Neural progenitor cell (in vitro differentiated cells): ENCODE measurements at places on chromosomes 12 and 14. TPM values are rescaled to one million over a fixed set of nuclear protein-coding genes. Genes with fewer than 3 reads are reported as not detected.

DNA sequence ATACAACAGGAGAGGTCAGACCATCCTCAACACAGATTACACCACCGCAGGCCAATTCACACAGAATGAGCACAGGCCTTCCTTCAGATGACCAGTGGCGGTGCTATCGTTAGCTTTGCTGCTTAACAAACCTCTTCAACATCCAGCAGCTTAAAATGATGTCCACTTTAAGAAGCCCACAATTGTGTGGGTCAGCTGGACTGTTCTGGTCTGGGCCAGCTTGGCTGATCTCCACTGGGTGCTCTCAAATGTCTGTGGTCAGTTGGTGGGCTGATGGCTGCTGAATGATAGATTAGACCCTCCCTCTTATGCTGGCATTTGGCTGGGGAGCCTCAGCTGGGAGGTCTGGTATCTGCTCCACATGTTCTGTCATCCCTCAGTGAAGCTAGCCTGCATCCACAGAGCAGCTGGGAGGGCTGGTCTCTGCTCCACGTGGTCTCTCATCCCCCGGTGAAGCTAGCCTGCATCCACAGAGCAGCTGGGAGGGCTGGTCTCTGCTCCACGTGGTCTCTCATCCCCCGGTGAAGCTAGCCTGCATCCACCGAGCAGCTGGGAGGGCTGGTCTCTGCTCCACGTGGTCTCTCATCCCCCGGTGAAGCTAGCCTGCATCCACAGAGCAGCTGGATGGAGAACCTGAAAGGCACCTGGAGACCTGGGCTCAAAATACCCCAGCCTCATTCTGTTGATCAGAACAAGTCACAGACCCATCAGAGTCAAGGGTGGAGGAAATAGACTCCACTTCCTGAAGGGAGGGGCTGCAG lies 203.6 kb upstream of the DIO3 start:
- DNase-seq = no peak

SLC17A8 gene
- not detected in 2 replicates for total RNA-seq

PLEKHG3 gene
- total RNA-seq = 12.6 and 50.0 TPM in 2 replicates

- no peak for DNase-seq
Observed at GRCh38 chr14:105528586-105529318, 2.4 kb downstream of the TMEM121 start.

DNA sequence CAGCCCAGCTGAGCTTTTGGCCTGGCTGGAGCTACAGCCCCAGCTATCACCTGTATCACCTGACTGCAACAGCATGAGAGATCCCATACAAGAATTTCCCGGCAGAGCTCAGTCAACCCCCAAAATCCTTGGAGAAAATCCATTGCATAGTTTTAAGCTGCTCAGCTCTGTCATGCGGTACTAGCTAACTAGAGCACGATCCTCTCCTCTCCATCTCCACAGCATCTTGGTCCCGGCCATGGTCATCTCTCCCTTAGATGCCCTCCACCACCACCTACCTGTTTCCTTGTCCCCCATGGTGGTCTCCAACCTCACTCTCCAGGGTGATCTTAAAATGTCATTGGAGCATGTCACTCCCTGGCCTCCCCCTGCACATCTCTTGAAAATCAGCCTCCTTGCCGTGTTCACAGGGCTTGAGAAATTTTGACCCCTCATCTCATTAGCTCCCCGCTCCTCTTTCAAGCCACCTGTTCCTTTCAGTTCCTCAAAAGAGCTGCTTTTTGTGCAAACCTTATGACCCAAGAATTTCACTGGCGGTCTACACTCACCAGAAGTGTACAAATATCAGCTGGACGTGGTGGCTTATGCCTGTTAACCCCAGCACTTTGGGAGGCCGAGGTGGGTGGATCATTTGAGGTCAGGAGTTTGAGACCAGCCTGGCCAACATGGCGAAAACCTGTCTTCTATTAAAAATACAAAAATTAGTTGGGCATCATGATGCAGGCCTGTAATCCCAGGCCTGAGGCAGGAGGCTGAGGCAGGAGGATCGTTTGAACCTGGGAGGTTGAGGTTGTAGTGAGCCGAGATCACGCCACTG lies 8.1 kb upstream of the CLMN start:
- DNase-seq = no peak

SERPINA3 gene
- total RNA-seq = not detected in 2 replicates

GRCh38 chr12:17284873-17285272 lies 678.9 kb upstream of the LMO3 start:
- DNase-seq = no peak

MFAP5 gene
- 0.25 TPM in 1 of 2 replicates, not detected in the other for total RNA-seq

GRCh38 chr14:95500201-95500681 lies 16.2 kb downstream of the SYNE3 start:
- no peak for DNase-seq

- DNase-seq = no peak
Observed at GRCh38 chr12:67449591-67450052, 180.5 kb downstream of the CAND1 start.

- no peak for DNase-seq
Observed at GRCh38 chr14:90632451-90632850, 183.8 kb downstream of the TTC7B start.

DNA sequence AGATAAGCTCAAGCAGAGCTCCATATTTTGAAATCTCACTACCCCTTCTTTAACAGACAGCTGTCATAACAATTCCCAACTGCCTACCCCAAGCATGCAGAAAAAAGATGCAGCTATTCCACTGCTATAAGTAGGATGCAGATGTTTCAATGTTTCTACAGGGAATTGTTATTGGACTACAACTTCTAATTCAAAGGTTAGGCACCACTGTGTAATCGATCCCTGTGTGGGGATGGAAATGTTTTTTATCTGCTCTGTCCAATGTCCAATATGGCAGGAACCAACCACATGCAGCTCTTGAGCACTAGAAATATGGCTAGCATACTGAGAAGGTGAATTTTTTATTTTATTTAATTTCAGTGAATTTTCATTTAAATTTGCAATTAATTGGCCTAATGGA lies 208.6 kb downstream of the SLC2A13 start:
- no peak for DNase-seq

C12orf56 gene
- total RNA-seq = 1.3 and 4.2 TPM in 2 replicates

DNA sequence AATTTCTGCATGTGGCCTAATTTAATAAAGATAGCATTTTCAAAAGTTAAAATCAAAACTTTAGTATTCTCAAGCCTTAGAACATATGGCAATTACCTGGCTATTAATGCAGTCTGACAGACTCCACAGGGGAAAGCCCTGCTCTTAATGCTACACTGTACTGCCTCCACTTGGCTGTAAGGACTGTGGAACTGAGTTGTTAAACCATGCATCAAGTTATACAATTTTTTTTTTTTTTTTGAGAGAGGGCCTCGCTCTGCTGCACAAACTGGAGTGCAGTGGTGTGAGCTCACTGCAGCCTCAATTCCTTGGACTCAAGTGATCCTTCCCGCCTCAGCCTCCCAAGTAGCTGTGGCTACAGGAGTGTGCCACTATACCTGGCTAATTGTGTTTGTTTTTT lies 19.0 kb upstream of the NDUFA12 start:
- no peak for DNase-seq

DNA sequence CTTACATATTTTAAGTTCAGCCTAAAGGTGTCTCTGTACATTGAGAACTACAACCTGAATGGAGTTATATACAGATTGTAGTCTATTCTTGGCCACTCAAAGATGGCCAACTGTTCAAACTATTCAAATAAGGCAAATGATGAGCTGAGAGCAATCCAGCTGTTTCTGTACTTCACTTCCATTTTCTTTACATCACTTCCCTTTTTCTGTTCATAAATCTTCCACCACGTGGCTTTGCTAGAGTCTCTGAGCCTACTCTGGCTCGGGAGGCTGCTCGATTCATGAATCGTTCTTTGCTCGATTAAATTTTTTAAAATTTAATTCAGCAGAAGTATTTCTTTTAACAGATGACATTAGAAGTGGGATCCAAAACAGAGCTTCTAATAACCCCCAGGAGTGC lies 879.7 kb downstream of the GALC start:
- no peak for DNase-seq

COPZ1 gene
- total RNA-seq = 197 and 219 TPM in 2 replicates

DNA sequence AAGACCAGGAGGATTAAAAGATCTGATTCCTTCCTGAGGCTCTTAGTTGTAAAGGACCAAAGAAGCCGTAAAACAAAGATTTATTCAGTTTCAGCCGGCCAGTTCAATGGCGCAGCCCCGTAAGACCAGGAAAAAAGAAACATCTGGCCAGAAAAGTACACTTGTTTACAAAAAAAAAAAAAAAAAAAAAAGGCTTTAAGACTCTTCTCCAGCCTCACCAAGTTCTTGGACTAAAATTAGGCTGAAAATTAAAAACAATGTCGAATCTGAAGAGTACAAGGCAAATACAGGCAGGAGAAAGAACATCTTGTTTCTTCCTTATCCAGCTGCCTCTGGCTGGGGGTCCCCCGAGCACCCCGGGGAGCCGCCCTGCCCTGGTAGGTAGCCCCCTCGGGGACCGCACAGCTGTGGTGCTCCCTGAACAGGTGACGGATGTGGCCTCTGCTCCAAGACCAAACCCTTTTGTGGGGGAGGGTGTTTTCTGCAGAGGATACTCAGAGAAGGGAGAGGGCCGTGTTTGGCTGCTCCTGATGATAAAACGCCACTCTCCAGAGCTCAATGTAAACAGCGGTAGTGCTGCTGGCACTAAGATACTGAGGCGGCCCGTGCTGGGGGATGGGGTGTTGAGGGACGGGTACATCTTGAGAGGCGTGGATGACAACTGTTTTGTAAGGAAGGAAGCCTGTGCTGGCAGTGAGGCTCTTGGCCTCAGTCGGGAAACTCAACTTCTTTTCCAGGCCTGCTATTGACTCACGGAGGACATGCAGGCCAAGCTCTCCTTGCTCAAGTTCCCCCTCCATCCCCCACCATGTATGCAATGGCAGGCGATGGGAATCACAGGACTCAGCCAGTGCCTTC lies 201.0 kb upstream of the DIO3 start:
- DNase-seq = no peak

THTPA gene
- 7.7 and 17.0 TPM in 2 replicates for total RNA-seq

TMEM119 gene
- 0.97 and 2.0 TPM in 2 replicates for total RNA-seq

GRCh38 chr14:96078625-96079016 lies 39.5 kb downstream of the C14orf132 start:
- DNase-seq = no peak

DNA sequence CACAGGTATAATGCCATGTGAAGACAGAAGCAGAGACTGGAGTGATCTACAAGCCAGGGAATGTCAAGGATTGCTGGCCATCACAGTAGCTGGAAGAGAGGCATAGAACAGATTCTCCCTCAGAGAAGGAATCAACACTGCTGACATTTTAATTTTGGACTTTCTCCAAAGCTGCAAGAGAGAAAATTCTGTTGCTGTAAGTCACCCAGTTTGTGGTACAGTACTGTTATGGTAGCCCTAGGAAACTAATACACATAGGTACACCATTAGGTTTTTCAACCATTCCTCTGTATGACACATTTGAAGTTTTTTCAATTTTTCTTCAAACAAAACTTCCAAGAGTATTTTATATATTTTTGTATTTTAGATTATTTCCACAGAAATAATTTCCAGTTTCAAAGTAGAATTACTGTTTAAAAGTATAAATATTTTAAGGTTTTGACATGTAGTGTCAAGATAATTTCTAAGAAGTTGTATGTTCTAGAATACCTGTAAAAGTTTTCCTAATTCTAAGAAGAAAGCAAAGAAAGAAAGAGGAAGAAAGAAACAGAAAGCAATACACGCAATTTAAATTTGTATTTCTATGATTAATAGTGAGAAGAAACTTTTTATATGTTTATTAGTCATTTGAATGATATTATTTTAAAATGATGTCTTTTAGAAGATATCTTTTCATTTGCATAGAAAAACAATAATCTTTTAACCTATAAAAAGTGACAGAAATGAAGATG lies 64.9 kb upstream of the CATSPERB start:
- no peak for DNase-seq

C2CD5 gene
- total RNA-seq = 32.8 and 86.9 TPM in 2 replicates

GRCh38 chr14:81281332-81281731 lies 60.6 kb upstream of the GTF2A1 start:
- DNase-seq = peak; percentile 67

- no peak for DNase-seq
Observed at GRCh38 chr12:11746940-11747716, 97.7 kb downstream of the ETV6 start.

DNA sequence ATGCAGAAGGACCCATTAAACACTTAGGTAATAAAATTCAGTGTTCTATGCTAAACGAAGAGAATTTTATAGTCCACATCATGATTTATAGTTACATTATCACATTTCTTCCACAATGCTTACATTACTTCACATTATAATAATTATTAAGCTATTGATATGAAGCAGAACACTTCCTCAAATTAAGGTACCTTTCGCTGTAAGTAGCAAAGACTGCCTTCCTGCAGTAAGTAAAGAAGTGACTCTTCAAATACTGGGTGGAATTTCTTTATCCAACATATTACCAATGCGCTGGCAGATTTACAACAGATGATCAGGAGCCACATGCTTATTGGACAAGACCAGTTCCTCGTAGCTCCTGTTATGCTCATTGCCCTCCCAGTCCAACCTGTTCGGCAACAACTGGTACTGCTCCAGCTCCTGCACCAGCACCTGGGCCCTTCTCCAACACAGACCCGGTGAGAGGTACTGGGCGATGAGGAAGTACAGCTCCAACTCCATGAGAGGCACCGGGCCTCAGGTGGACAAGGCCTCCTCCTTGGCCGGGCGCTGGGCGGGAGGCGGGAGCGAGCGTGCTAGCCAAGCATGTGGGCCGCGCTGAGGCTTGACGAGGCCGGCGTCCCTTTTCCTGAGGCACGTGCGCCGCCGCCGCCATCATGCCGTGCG lies 210.7 kb upstream of the ATP2B1 start:
- DNase-seq = no peak

DNA sequence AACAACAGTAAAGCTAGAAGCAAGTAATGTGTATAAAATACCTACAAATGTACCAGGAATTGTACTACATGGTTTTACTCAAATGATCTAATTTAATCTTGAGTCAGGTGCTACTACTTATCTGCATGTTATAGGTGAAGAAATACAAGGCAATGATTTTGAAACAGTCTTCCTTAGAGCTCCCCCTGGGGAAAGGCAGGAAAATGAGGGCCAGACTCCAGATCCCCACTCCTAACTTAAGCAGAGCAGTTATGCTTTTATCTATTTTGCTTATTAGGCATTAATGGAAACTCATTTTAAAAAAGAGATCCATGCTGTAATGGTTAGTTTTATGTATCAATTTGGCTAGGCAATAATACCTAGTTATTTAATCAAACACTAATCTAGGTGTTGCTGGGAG lies 109.3 kb upstream of the CPSF6 start:
- DNase-seq = no peak

KSR2 gene
- total RNA-seq = 0.30 and 0.59 TPM in 2 replicates

- no peak for DNase-seq
Observed at GRCh38 chr14:73743431-73743931, 29.3 kb upstream of the PNMA1 start.

- peak; percentile 72 for DNase-seq
Observed at GRCh38 chr14:63543826-63544406, 739 bp upstream of the PPP2R5E start.

DNA sequence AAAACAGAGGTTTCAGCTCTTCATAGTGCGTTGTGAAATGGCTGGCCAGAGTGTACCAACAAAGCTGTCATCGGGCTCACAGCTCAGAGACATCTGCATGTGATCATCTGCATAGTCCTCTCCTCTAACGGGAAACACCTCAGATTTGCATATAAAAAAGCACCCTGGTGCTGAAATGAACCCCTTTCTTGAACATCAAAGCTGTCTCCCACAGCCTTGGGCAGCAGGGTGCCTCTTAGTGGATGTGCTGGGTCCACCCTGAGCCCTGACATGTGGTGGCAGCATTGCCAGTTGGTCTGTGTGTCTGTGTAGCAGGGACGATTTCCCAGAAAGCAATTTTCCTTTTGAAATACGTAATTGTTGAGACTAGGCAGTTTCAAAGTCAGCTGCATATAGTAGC lies 14.3 kb upstream of the PAPLN start:
- DNase-seq = no peak

VRTN gene
- 7.9 and 18.6 TPM in 2 replicates for total RNA-seq
